ENCODE measurements at places on chromosomes 7 and 10.

- DNase-seq, result no peak
Measured at GRCh38 chr10:84341983-84342382, 13.6 kb downstream of the CCSER2 start.

- no peak for DNase-seq
Measured at GRCh38 chr10:22854935-22855421, 72.9 kb upstream of the ARMC3 start.

GRCh38 chr10:16663444-16663843 lies 141.8 kb upstream of the C1QL3 start:
- DNase-seq, result no peak

DNA sequence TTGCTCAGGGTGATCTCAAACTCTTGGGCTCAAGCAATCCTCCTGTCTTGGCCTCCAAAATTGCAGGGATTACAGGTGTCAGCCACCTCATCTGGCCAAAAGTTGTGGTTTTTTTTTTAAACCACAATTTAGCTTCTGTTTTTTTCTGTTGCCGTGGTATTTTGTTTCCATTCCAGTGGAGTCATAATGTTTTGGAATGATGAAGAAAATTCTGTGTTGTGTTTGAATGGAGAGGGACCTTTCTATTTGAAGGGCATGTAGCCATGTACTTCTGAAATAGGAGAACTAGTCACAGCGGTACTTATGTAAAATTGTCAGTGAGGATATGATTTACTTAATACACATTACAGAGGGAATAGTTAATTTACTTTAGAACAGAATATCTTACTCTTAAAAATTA lies 201.3 kb downstream of the ARL4A start:
- DNase-seq, result no peak

- no peak for DNase-seq
Measured at GRCh38 chr10:71302451-71302850, 16.6 kb upstream of the SLC29A3 start.

GRCh38 chr7:70434821-70435220 lies 697.1 kb upstream of the GALNT17 start:
- no peak for DNase-seq

DNA sequence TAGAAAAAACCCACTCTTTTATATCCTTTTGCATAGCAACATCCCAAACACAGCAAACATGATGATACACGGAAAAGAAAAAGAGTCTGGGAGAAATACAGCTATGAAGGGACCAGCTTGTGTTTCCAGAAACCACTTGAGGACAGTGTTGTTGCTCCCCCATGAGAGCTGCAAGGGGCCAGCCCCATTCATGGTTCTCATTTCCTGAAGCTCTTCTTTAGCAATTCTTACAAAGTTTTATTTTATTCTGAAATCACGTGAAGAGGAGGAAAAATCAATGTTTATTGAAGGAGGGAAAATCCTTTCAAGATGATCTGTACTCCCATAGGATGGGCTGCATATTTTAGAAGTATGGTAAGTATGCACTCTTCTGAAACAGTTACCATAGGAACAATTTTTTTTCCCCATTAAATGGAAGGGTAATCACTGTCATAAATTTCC lies 17.5 kb upstream of the PRTFDC1 start:
- DNase-seq, result no peak

DNA sequence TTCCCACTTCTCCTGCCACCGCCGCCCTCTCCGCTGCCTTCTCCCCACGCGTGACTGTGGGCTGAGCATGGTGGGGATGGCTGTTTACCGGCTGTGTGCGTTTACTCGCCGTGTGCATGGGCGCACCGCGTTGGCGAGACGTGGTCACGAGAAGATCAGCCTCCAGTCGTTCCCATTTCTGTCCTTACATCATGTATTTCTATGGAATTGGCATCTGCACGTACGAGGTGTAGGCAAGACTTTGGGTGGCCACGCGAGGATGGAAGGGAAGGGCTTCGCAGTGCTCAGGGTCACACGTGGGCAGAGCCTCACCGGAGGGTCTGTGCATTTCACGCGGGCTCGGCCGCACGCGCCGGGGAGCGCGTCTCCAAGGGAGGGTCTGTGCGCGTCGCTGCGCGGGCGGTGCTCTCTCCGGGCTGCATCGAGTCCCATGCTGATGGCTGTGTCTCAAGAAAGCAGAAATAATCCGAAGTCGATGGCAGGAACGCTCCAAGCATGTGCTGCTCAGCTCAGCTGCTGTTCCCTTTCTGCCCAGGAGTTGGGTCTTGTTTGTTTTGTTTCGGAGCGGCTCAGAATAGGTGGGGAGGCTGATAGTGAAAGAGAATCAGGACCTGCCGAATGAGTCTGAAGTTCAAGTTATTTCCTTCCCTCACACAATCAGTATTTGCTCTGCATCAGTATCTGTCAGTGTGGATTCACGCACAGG lies 973 bp downstream of the CAMK1D start:
- peak; percentile 71 for DNase-seq

GRCh38 chr7:131629217-131629882 lies 72.9 kb upstream of the PODXL start:
- no peak for DNase-seq
